ENCODE measurements at places on chromosomes 5 and 9.
A peak's percentile ranks its signal among the peaks of the same experiment; 100 is the strongest.

DNA sequence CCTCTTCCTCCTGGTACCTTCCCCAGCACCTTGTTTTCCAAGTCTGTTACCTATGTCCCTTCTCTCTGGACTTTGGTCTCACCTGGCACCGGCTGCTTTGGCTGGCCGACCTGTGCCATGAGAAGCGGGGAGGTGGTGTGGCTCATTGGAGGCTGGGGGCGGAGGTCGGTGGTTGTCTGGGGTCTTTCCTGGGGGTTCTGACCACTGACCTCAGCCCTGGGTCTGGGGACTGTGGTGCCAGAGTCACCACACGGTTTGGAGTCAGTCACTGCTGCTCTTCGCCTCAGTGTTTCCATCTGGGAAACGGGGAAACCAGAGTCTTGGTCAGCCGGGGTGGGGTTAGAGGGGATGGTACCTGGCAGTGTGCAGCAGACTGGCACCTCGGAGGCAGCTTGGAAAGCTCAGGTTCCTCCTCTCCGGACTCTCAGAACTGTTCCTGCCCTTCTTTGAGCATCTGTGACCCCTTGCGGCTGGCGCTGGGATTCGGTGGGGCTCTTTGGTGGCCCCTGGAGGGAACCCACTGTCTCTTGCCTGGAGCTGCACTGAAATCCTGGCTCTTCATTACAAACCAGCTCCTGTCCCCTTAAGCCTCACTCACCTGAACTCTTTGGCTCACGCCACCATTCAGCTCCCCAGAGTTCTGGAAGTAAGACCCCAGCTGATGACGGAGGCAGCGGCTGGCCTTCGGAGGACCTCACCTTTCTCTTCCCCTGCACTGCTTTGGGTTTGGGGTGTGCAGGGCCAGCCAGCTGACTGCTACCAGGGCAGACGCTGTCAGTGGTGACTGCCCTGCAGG is 4.1 kb upstream of the RXRA start:
- DNase-seq: no peak

DNA sequence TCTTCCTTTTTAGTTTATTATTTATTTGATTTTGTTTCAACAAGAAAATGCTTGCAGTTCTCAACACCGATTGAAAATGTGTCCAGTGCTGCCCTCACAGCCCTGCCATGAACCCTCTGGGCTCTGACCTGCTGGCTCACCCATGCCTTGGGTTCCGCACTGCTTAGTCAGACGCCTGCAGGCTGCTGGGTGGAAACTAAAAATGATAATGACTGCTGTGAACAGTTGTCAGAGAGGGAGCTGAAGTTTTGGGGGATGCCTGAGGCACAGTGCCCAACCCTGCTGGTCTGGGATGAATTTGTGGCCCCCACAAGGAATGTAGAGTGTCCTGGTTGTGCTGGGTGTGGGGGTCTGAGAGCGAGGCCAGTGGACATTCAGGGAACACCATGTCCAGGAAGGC is 22.2 kb upstream of the CFAP157 start:
- DNase-seq: peak; percentile 37

GRCh38 chr5:173741729-173742431 is 125.4 kb upstream of the BOD1 start:
- DNase-seq: no peak

DNA sequence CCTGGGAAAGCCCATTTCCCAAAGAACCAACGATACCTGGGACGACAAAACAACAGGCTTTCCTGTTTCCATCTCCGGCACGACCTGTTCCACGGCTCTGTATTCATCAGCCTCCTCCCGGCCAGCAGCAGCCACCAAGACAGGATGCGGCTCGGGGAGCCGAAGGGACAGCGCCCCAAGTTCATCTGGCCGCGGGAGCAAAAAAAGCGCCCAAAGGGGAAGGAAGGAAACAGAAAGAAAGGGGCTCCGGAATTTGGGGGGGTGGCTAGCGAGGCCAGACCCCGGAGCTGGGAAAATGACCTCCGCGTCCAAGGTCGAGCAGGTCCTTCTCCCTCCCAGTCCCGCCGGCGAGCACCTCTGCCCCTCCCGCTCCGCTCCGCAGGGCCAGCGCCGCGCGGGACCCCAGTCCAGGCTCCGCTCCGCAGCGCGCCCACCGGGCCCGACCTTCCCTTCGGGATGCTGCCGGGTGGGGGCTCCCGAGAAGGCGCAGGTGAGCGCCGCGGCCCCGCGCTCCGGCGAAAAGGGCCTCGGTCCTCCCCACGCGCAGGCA is 608 bp downstream of the ELOVL7 start:
- DNase-seq: no peak

GRCh38 chr9:113785334-113785733 is 90.8 kb upstream of the ZNF618 start:
- DNase-seq: no peak

DNA sequence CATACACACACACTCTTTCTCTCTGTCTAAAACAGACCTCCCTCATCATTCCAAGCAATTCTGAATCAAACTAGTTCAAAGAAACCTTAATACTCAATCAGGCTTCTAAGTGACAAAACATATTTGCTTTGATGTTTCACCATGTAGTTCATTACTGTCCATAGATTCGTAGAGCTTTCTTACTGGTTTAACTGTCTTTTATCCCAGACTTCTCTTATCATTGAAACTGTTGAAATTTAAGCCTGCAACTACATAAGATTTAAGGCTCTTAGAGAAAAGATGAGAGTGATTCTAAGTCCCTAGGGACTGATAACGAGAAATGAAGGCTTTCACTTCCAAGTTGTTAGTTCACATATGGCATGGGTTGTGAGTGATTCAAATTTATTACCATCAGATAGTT is 11.0 kb upstream of the PLAC8L1 start:
- no peak for DNase-seq

DNA sequence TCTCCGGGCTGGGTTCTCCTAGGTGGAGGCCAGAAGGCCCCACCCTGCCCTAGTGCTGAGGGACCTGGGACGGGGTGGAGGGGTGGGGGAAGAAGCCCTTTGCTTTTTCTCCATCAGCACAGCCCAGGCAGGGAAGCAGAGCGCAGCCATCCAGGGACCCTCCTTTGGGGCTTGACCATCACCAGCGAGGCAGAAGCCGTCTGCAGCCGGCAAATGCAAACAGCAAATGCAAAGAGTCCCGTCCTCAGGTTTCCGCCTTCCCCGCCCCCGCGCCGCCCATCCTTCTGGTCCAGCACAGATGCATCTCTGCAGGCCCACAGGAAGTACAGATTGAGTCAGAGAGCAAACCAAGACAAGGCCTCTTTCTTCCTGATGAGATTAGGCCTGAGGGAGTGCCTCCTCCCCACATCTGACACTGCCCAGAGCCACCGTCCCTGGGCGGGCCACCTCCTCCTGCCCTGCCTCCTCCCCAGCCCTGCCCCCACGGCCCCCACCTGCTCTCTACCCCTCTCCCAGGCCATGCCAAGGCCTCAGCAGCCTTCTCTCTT is 23.4 kb downstream of the CORO2A start:
- DNase-seq: peak; percentile 34

GRCh38 chr9:131432050-131432449 is 38.2 kb downstream of the PRRC2B start:
- DNase-seq: no peak

- no peak for DNase-seq
These were observed 46.8 kb downstream of the ZNF366 start for GRCh38 chr5:72460413-72460812.

GRCh38 chr5:61625681-61626621 is 293.9 kb downstream of the ZSWIM6 start:
- DNase-seq: peak; percentile 43

DNA sequence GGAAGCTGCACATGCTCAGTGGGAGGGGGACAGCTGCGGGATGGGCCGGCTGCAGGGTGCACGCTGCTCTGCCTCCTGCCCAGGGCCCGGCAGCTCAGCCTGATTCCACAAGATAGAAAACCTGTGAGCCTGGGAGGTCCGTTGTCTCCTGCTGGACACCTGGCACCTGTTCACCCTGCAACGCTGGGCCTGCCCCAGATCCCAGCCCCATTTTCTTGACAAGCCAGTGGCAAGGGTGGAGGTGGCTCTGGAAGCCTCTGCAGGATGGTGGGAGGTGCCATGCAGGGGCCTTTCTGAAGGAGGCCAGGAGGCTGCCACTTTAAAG is 68.1 kb upstream of the RNF130 start:
- no peak for DNase-seq

DNA sequence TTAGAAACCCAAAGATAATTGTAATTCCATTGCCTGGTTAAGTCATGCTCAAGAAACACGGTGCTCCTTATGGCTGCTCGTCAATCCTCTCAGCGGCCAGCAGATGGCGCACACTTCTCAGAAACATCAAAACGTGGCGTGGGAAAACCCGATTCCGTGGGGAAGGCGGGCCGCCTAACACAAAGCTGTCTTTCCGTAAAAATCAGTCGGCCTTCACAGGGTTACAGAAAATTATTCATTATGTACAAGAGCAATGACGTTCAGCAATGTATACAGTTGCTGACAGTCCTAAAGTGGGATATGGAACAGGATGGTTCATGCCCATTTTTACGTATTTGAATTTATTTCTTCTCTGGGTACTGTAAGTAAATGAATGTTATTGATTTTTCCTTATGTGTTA is 83.5 kb downstream of the PDE4D start:
- DNase-seq: peak; percentile 58

GRCh38 chr9:28051559-28052503 is 478.6 kb upstream of the C9orf72 start:
- peak; percentile 85 for DNase-seq

DNA sequence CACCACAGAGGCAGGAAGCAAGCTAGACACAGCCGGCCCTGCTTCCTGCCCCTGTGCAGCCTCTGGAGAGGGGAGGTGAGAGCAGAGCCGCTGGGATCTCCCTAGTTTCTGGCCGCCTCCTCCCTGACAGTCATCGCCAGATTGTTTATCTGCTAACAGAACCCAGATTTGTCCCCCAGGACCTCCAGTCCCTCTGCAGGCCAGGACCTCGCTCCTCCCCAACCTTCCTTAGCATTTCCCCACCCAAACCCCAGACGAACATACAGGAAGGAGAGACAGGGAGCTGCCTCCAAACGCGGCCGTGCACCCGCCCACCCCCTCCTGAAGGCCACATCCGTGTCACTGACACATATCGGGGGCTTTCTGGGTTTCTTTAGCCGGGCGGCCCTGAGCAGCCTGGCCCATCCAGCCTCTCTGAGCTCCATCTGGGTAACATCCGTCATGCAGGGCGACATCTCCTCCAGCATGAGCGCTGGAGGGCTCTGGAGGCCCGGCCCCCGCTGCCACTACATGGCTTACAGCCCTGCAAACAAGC is 47.5 kb downstream of the DBH start:
- DNase-seq: peak; percentile 35

DNA sequence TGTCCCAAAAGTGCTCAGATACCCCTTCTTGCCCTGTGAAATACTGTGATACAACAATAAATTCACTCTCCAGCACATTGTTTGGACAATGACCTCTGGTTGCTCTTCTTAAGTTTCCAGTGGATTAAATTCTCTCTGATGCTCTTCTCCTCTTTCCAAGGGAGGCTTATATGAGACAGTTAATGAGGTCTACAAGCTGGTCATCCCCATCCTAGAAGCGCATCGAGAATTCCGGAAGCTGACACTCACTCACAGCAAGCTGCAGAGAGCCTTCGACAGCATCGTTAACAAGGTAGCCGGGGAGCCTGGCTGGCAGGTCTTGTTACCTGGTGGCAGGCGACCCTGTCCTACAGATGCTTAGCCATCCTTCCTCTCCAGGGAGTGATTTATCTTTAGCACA is 226.5 kb downstream of the DOCK8 start:
- DNase-seq: no peak

GRCh38 chr5:2841208-2841607 is 89.7 kb upstream of the IRX2 start:
- no peak for DNase-seq

- DNase-seq: no peak
These were observed 34.7 kb upstream of the CLINT1 start for GRCh38 chr5:157893611-157894010.

- no peak for DNase-seq
These were observed 192.2 kb downstream of the TMEM167A start for GRCh38 chr5:82884821-82885471.

DNA sequence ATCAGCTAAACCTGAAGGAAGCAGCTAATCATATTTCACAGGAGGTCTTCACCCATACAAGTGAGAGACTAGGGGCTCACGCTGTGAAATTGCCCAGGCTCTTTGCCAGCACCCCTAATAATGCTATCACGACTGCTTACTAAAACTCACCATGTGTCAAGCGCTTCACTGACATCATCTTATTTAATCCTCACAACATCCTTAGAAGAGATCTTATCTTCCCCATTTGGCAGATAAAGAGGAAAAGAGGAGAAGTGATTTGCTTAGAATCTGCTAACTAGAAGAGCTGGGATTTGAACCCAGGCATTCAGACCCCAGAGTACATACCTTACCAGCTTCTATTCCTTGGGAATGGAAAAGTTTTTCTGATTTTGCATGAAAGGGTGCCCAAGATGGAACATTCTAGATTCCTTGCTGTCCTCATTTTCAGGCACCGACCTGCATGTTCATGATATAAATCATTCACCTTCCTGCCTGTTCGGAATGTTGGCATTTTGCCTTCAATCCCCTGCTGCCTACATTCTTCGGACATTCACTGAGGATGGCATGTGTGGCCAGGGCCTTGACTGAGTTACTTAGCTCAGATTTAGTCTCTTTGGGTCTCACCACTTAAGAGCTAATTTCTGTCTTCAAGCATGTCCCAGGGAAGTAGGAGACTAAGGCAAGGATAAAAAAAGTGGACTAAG is 88.1 kb downstream of the SH3TC2 start:
- no peak for DNase-seq

GRCh38 chr9:105673850-105674387 is 11.7 kb downstream of the TAL2 start:
- no peak for DNase-seq

- DNase-seq: no peak
These were observed 67.0 kb downstream of the NIPBL start for GRCh38 chr5:36943584-36943983.

- no peak for DNase-seq
These were observed 29.7 kb downstream of the PPP1R2B start for GRCh38 chr5:156879665-156880285.

DNA sequence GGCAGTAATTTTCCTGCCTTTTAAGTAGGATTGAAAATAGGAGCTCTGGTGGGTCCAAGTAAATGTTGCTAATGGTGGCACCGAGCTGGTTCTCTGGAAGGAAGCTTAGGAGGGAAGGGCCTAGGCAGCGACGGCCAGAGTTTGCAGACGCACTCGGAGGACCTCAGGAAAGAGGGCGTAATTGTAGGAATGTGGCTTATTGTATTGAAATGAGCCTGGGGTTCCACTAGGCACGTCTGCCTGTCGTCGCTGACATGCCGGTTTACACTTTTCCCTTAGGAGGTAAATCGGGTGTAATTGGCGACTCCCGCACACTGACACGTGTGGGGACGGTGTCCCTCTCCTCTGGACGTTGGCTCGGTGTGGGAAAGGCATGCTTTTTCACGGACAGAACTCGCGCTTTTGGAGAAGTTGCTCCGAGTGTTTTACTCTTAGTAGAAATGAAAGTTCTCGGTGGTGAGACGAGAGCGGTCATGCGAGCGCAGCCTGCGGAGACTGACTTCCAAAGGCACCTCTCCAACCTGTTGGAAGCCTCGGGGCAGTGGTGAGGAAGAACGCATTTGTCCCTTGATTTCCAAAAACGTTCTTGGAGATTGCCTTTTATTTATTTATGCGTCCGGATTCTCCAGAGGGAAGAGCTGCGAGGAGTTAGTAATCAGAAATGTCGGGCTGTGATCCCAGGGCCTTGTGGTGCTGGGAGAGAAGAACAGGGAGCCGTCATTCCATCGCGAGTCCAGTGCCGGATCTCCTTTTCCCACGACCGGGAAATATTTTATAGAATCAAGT is 1.3 kb downstream of the NR4A3 start:
- DNase-seq: peak; percentile 28
